Activated naive CD4-positive, alpha-beta T cell (primary cell): ENCODE measurements at places on chromosomes 2 and 18.

- DNase-seq: no peak
Observed at GRCh38 chr2:57726294-57726693, 320.3 kb upstream of the VRK2 start.

DNA sequence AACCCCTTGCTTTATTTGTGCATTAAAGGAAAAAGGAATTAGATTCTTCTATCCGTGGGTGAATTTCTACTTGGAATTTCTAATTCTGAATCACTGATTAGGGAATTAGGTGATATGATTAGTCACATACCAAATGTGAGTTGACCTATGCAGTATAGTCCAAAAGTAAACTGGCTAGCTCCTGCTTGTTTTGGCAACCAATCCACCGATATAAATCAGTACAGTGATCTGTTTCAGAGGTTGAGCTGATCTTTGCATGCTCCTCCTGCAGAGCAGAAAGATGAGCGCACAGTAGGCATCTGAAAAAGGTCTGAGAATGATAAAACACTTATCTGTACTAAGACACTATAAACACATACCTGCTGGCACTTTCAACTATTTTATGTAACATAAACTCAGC, 86.6 kb downstream of the LRP1B start:
- no peak for DNase-seq

- no peak for DNase-seq
Observed at GRCh38 chr2:6310256-6311215, 555.2 kb downstream of the CMPK2 start.

- DNase-seq: no peak
Observed at GRCh38 chr2:26438926-26439325, 37.2 kb downstream of the DRC1 start.

- no peak for DNase-seq
Observed at GRCh38 chr2:74745766-74746165, 88.2 kb upstream of the HK2 start.

DNA sequence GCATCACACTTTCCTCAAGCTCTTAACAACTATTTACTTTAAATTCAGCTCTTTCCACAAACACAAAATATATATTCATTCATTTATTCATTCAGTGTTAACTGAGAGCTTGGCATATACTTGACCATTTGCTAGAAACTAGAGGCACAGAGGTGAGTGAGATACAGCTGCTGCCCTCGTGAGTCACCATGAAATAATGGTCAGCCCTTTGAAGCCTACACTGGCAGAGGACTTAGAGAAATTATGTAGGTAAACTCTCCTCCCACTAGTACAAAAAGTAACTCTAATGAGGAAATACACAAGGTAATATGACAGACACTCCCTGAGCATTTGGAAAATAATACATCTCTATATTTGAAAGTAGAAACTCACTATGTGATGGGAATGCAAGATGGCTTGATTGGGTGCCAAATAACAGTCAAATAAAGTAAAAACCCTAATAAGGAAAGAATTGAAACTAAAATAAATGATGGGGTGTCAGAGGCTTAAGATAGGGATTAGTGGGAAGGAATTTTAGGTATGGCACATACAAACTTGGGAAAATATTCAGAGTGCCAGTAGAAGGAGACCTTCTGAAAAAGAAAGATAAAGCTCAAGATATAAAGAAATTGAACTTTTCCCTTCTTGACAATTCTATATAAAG, 61.1 kb downstream of the ANTXR1 start:
- no peak for DNase-seq

DNA sequence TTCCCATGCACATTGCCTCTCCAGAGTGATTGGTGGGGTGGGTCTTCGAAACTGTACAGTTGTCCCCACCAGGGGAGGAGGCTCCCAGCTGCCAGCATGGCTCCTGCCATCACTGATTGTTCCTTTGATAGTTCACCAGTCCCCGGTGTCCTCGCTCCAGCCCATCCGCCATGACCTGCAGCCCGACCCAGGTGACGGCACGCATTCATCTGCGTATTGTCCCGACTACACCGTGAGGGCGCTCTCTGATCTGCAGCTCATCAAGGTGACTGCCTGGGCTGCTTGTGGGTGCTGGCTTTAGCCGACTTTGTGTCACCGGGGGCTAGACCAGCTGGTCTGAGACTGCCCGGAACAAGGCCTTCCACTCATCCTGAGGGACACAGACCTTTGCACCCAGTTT, 12.4 kb downstream of the CNNM3 start:
- no peak for DNase-seq

DNA sequence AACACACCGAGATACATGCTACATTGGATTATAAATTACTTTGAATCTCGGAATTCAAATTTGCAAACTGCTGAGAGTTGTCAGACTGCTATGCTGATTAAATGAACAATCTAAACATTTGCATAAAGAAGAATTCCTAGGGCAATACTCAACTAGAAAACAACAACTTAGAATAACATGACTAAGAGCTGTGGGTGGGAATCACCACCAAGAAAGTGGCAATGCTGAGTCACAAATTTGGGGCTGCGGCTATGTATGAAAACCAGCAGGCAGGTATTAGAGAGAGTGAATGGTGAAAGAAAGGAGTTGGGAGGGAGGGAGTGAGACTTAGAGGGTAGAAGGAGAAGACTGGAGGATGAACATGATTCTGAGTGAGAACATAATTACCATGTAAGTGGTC, 559.5 kb downstream of the PIK3C3 start:
- DNase-seq: no peak

DNA sequence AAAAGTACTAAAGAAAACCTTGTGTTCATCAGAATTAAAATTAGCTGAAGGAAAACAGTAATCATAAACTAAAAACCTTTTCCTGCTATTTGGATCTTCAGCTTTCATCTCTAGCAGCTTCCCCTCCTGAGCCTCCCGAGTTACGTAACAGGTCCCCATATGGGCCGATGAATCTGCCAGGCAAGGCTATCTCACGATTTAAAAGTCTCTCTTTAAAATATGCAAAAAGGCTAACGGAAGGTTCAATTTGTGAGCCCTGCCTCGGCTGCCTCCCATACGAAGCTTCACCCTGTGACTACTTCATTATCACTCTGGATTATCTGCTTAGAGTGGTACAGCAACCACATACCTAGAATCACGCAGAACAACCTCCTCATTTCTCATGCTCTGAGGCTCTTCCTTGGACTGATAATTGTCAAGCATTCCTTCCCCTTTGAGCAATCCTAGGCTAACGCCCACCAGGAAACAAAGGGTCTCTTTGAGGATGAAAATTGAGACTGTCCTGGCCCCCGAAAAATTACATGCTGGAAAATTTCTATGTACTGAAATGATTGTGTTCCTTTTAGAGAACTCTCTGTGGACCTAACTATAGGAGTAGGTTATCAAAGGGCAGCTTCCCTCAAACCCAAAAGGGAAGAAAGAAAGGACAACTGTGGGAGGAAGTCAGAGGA, 147.4 kb downstream of the ZEB2 start:
- DNase-seq: no peak

GRCh38 chr18:10100941-10101701, 187.3 kb downstream of the VAPA start:
- no peak for DNase-seq

- DNase-seq: no peak
Observed at GRCh38 chr2:233435436-233436190, 81.3 kb downstream of the DGKD start.

DNA sequence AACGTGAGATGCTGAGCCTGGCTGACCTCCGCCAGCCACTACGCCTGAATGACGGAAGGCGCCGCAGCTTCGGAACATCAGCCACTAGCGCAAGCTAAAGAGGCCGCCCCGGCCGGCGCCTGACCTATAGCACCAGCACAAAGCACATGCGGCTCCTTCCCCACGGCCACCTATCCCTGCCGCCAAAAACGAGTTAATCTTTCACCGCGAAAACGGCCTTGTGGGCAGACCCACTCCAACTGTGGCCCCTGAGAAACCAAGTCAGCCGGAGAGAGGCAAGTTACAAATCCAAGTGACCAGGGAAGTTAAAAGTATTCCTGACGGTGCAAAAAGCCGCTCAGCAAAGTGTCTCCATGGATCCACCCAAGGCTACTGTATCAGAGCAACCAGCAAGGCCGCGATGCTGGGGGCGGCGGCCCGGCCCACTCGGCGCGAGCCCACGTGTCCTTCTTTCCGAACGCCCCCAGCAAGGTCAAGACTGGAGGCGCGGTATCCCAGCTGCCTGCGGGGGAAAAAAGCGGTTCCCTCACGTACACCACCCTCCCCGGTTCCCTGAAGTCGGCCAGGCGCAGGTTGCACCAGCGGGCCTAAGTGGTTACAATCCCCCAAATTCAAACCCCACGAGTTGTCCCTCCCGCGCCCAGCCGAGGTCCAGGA, 575 bp downstream of the HSPD1 start:
- DNase-seq: peak; percentile 38

- no peak for DNase-seq
Observed at GRCh38 chr2:236177604-236177966, 9.4 kb upstream of the GBX2 start.

DNA sequence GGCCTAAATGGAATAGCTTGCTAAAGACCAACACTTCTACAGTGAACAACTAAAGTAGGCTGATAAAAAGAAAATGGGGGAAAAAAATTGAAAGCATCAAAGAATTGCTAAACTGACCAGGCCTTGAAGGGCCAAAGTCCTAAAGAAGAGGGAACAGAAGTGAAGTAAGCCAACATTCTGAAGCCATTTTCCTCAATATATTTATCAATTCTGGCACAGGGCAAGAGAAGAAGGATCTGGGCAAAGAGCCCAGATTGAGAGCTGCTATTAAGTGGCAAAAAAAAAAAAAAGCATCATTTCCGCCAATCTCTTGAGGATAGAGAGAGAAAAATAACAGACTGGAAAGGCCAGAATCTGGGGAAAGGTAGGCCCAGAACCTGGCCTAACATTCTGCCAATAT, 25.7 kb downstream of the FANCL start:
- DNase-seq: no peak

- no peak for DNase-seq
Observed at GRCh38 chr2:200488169-200488568, 21.7 kb downstream of the KCTD18 start.

GRCh38 chr18:6370886-6371635, 43.6 kb downstream of the L3MBTL4 start:
- no peak for DNase-seq

- DNase-seq: no peak
Observed at GRCh38 chr18:54883816-54884604, 55.7 kb downstream of the RAB27B start.

GRCh38 chr18:46759890-46760289, 3.0 kb upstream of the ST8SIA5 start:
- DNase-seq: no peak

DNA sequence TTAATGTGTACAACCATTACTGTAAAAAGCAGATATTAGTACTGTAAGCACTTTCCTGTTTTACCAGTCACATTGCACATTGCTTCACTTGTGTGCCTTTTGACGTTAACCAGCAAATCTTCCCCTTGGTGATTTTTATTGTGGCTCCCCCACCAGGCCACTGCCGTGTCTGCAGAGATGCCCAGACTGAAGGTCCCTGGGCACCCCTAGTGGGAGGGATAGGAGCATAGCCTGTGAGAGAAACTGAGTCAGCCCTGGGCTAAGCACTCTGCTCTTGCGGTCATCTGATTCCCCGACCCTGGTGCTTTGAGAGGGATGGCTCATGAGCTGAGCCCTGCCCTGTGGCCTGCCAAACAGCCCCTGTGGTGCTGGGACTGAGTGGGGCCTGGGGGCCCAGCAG, 73.4 kb downstream of the INPP4A start:
- DNase-seq: peak; percentile 56

DNA sequence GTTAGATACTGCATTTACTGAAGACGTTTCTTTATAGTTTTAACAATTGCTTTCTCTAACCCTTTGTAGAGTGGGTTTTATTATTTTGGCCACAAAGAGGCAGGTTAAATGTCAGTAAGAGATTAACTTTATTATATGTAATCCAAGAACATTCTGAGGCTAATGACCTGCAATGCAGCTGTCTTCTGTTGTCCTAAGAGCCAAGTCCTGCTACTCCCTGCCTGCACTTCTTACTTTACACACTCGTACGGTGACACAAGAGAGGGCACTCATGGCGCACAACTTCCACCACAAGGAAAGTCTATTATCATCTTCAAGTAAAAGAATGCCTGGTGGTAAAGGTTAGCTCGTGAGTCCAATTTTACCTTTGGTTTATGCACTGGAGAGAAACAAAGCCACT, 471.0 kb upstream of the HNMT start:
- no peak for DNase-seq

DNA sequence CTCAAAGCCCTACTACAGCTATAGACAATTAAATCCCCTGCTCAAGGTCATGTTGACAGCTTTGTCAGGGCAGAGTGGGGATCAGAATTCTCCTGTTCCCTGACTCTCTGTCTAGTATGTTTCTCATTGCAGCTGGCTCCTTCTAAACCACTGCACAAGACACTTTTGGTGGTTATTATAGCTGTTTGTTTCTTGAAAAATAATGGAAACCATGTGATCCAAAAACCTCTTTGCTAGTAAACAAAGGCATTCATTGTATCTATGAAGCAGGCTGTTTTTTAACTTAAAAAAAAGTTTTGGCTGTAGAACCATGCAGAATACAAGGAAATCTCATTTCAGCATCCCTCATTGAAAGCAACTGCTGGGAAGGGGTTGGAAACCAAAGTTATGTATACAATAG, 352.5 kb upstream of the EPHA4 start:
- no peak for DNase-seq

GRCh38 chr2:137969418-137969765, 5.1 kb downstream of the HNMT start:
- no peak for DNase-seq

DNA sequence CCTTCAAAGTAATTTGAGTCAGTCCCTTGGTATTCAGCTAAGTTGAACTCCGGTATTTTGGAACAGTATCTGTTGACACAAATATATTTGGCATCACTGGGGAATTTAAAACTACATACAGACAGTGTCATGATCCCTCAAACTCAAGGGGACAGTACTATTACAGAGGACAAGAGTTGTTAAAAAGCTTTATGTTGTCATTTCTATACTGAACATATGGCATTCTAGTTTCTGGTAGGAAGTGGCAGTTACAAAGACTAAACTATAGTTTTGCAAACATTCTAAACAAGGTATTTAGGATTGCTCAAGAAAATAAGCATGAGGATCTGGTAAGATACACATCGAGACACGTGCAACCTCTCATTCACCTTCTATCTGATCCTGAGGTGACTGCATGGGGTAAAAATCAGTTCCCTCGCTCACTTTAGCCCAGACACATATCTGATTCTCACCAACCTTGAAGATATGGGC, 16.6 kb upstream of the CCNYL1 start:
- DNase-seq: no peak

GRCh38 chr2:156435396-156435717, 822 bp upstream of the GPD2 start:
- DNase-seq: no peak

GRCh38 chr18:23994361-23994902, 20.1 kb upstream of the TTC39C start:
- DNase-seq: no peak

DNA sequence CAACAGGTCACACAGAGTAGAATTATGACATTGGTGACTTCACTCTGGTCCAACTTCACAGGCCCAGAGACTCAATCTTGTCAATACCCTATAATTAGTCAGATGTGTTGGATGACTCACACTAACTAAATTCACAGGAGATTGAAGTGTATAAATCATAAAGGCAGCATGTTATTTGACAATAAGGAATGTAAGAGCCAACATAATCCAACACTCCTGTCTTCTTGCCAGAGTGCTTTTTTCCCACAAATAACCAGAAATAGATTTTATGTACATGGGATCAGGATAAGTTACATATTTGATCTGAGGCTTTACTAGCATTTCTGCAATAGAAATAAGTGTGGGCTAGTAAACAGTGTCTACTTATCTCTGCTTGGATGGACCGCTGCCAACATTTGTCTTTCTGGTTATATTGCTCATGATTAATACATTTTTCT, 42.2 kb upstream of the ZSWIM2 start:
- DNase-seq: no peak

- no peak for DNase-seq
Observed at GRCh38 chr2:216632346-216632951, 771 bp upstream of the IGFBP2 start.
